ENCODE measurements at places on chromosomes 2 and 18.
A peak's percentile ranks its signal among the peaks of the same experiment; 100 is the strongest.

- no peak for DNase-seq
- no peak overlapping the region for H3K4me3 ChIP-seq
- no peak overlapping the region for H3K27ac ChIP-seq
Observed at GRCh38 chr2:106163948-106164545, 30.1 kb downstream of the UXS1 start.

- H3K4me3 ChIP-seq, result no peak overlapping the region
- H3K4me1 ChIP-seq, result peaks cover 32% of the 10 kb centered on the region
- DNase-seq, result no peak
- no peak overlapping the region for H3K27ac ChIP-seq
- no peaks in the 10 kb centered on the region for H3K36me3 ChIP-seq
Observed at GRCh38 chr2:223930103-223930976, 14.8 kb downstream of the WDFY1 start.

GRCh38 chr2:120020554-120020953 is 7.7 kb downstream of the EPB41L5 start:
- no peak for DNase-seq
- H3K36me3 ChIP-seq, result no peaks in the 10 kb centered on the region
- H3K27me3 ChIP-seq, result no peaks in the 10 kb centered on the region
- no peak overlapping the region for H3K4me3 ChIP-seq

DNA sequence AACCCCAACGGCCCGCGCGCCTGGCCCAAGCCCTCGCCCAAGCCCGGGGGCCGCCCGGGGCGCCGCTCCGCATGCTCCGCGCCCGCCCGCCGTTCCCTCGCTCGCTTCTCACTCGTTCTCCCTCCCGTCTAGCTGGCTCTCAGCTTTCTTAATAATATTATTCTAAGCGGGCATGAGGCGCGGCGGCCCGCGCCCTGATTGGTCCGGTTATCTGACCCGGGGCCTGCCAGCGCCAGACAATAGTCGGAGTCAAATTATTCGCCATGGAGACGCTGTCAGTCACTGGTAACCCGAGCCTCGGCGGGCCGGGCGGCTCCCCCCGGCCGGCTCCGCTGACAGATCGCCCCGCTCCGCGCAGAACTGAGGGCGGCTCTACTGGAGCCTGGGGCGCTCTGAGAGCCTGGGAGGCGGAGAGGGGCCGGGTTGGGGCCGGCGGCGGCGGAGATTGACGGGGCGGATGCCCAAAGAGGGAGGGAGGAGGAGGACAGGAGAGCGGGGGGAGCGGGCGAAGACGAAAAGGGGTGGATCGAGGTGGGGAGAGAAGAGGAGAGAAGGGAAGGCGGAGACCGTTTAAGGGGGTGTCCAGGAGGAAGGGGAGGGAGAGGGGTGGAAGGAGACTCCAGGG is at the start of gene SIX2:
TSS of gene SIX2 (minus strand) at position 150 of the 625 bp plus-strand sequence. CDS start 342 bp downstream, outside the sequence.
- H3K4me1 ChIP-seq, result peaks cover 20% of the 10 kb centered on the region
- H3K27ac ChIP-seq, result no peak within 1 kb of the TSS
- H3K36me3 ChIP-seq, result no peaks in the 10 kb centered on the region
- DNase-seq, result peak; percentile 85
- no peaks in the 10 kb centered on the region for H3K27me3 ChIP-seq

GRCh38 chr2:178188466-178188865 is 5.8 kb upstream of the OSBPL6 start:
- no peak overlapping the region for H3K4me3 ChIP-seq
- no peak overlapping the region for H3K27ac ChIP-seq
- H3K4me1 ChIP-seq, result peaks cover 3% of the 10 kb centered on the region
- no peaks in the 10 kb centered on the region for H3K36me3 ChIP-seq
- DNase-seq, result no peak
- H3K27me3 ChIP-seq, result no peaks in the 10 kb centered on the region

DNA sequence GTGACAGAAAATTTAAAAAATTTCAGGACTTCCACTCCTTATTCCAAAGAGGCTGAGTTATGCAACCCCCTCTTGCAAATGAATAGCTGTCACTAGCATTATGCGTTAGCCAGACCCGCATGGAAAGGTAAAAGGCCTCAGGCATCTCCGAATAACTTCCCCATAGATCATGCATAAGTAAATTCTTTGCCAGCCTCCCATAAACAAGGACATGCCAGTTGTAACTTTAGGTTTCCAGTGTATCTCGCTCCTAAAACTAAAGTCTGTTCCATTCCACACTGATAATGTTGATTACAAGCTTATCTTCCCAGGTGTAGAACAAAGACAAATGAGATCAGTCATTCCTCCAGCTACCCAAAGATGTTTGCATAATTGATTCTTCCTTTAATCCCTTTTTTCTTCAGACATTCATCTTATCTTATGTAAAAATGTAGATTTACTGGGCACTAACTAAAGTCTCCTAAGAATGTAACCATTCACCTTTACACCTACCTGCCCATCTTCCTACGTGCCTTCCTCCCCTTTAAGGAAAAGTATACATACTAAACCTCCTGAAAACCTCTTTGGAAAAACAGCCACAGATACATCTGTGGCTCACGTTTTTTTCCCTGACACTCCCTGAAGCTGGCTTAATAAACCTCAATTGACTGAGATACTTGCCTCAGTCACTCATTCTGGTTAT is 13.6 kb upstream of the NFU1 start:
- DNase-seq, result no peak
- no peaks in the 10 kb centered on the region for H3K27me3 ChIP-seq
- H3K4me1 ChIP-seq, result no peaks in the 10 kb centered on the region
- H3K27ac ChIP-seq, result no peak overlapping the region

GRCh38 chr2:119808516-119809147 is 48.9 kb downstream of the PTPN4 start:
- H3K4me1 ChIP-seq, result 0 out of 2 replicates have a peak, but pooled peaks cover 2% of the 10 kb centered on the region
- no peaks in the 10 kb centered on the region for H3K27me3 ChIP-seq
- H3K36me3 ChIP-seq, result no peaks in the 10 kb centered on the region
- no peak overlapping the region for H3K4me3 ChIP-seq

GRCh38 chr18:5772306-5773105 is 122.8 kb downstream of the TMEM200C start:
- no peaks in the 10 kb centered on the region for H3K27me3 ChIP-seq
- no peaks in the 10 kb centered on the region for H3K36me3 ChIP-seq
- no peaks in the 10 kb centered on the region for H3K4me1 ChIP-seq
- no peak overlapping the region for H3K27ac ChIP-seq
- DNase-seq, result no peak
- no peak overlapping the region for H3K4me3 ChIP-seq

DNA sequence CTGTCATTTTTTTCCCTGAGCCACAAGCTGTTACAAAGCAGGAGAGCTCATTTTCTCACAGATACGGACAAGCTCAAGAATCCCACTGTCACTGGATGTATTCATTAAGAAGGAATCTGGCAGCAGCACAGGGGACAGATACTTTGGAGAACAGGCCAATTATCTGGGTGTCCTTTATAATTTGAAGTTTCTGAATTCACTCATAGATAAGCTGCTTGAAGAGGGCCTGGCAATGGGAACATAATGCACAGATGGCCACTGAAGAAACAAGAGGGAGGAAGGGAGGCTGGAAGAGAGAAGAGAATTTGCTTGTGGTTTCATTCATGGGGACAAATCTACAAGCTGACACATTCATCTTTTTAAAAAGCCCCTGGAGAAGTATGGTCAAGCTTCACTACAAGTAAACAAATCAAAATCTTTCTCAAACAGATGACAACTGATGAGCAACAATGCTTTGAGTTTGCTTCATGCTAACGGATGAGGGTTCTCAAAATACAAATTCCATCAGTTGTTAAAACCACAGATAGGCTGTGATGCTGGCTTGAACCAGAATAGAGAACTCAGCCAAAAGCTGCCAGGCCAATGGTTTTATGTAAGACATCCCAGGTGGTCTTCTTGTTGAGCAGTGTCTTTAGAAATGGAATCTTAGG is 11.9 kb downstream of the BCL2 start:
- H3K4me1 ChIP-seq, result no peaks in the 10 kb centered on the region
- H3K27me3 ChIP-seq, result no peaks in the 10 kb centered on the region
- no peaks in the 10 kb centered on the region for H3K36me3 ChIP-seq

- H3K4me3 ChIP-seq, result no peak overlapping the region
- H3K4me1 ChIP-seq, result no peaks in the 10 kb centered on the region
- H3K36me3 ChIP-seq, result no peaks in the 10 kb centered on the region
- no peak overlapping the region for H3K27ac ChIP-seq
- no peaks in the 10 kb centered on the region for H3K27me3 ChIP-seq
- no peak for DNase-seq
Observed at GRCh38 chr2:10029875-10030223, 13.5 kb upstream of the KLF11 start.

DNA sequence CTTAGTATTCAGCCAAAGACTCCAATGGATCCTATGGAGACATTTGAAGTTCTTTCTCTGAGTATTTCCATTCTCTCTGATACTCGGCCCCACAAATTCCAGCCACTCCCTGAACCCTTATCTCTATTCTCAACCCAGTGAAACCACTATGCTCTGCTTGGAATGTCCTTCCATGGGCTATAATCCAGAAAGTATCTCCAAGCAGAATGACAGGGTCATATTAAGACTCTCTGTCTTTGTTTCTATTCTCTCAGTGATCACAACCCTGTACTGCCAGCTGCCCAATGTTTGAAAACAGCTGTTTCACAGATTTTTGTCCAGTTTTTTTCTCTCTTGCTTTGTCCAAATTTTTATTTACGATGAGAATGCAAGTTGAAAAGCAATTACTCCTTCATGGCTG is 21.9 kb downstream of the CHMP3 start:
- no peaks in the 10 kb centered on the region for H3K27me3 ChIP-seq
- H3K4me3 ChIP-seq, result no peak overlapping the region
- H3K36me3 ChIP-seq, result no peaks in the 10 kb centered on the region
- H3K4me1 ChIP-seq, result no peaks in the 10 kb centered on the region
- no peak for DNase-seq

DNA sequence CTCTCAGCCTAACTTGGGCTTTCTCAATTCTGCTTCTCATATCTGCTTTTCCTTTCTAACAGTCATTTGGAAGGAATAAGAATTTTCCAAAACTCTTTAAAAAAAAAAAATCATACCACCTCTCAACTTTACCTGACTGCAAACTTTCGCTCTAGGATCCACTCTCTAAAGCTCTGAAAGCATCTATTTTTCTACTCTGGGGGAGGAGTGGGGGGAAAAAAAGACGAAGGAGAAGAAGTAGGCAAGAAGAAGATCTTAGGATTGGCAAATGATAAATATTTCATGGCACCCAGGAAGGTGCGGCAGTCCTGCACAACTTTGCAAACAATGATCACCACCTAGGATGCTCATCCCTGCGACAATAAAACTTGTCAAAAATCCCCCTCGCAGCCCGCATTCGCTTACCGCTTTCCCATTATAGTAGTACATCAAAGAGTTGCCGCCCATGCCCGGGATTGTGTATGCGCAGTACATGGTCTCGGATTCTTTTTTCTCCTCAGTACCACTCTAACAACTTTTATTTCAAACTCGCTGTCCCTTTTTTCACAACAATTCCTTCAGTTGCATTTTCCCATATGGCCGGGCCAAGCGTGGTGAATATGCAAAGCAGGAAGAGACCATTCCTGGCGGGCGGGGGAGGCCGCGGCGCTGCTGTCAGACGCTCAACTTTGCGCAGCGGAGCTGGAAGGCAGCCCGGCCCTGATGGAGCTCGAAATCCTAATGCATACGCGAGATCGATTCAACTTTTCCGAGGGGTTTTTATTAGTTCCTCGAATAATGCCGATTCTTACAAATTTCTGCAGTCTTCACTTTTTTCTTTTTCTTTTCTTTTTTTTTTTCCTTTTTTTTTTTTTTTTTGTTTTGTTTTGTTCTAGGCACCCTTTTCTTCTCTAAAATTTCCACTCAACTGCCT is 266.5 kb downstream of the TCF4 start:
- H3K36me3 ChIP-seq, result no peaks in the 10 kb centered on the region
- no peaks in the 10 kb centered on the region for H3K27me3 ChIP-seq
- no peaks in the 10 kb centered on the region for H3K4me1 ChIP-seq
- H3K27ac ChIP-seq, result no peak overlapping the region
- no peak for DNase-seq
- no peak overlapping the region for H3K4me3 ChIP-seq

GRCh38 chr2:66346231-66346664 is 88.7 kb upstream of the MEIS1 start:
- no peak overlapping the region for H3K27ac ChIP-seq
- no peaks in the 10 kb centered on the region for H3K27me3 ChIP-seq
- no peaks in the 10 kb centered on the region for H3K36me3 ChIP-seq
- no peaks in the 10 kb centered on the region for H3K4me1 ChIP-seq
- H3K4me3 ChIP-seq, result no peak overlapping the region

GRCh38 chr18:25066516-25066915 is 285.4 kb downstream of the ZNF521 start:
- no peak for DNase-seq
- no peaks in the 10 kb centered on the region for H3K4me1 ChIP-seq
- H3K27ac ChIP-seq, result no peak overlapping the region
- no peak overlapping the region for H3K4me3 ChIP-seq
- H3K27me3 ChIP-seq, result no peaks in the 10 kb centered on the region

GRCh38 chr2:69791045-69791444 is 38.4 kb upstream of the GMCL1 start:
- no peak overlapping the region for H3K4me3 ChIP-seq
- H3K36me3 ChIP-seq, result no peaks in the 10 kb centered on the region
- no peak for DNase-seq
- H3K4me1 ChIP-seq, result no peaks in the 10 kb centered on the region
- H3K27me3 ChIP-seq, result no peaks in the 10 kb centered on the region

- H3K4me3 ChIP-seq, result no peak overlapping the region
- no peak for DNase-seq
- no peaks in the 10 kb centered on the region for H3K36me3 ChIP-seq
- no peaks in the 10 kb centered on the region for H3K4me1 ChIP-seq
Observed at GRCh38 chr18:21904856-21905255, 164.3 kb downstream of the MIB1 start.

GRCh38 chr18:59232309-59233016 is 12.5 kb downstream of the GRP start:
- no peak for DNase-seq
- H3K27me3 ChIP-seq, result peaks cover 43% of the 10 kb centered on the region
- H3K27ac ChIP-seq, result no peak overlapping the region
- no peaks in the 10 kb centered on the region for H3K36me3 ChIP-seq

DNA sequence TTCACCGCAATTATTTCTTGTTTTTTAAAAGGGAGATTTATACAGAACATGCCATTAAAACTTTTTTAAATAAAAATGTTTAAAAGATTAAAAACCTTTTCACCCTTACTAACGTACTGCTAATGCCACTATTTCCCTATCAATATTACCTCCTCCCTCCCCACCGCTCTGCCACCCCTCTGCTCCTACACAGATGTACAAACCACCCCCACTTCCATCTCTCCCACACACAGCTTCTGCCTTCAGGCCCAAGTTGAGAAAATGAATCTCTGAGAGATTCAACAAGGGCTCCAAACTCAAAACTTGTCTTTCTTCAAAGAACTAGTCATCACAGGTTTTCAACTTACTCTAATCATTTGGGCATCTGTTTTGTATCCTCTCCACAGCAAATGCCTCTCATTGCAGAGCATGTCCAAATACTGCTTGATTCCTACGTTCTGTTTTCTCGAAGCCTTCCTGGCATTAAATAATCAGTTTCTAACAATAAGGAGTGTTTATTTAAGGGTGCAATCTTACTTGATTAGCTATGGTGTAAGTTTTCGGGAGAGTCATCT is 32.1 kb downstream of the FARSB start:
- no peak overlapping the region for H3K4me3 ChIP-seq
- DNase-seq, result no peak
- no peaks in the 10 kb centered on the region for H3K4me1 ChIP-seq

DNA sequence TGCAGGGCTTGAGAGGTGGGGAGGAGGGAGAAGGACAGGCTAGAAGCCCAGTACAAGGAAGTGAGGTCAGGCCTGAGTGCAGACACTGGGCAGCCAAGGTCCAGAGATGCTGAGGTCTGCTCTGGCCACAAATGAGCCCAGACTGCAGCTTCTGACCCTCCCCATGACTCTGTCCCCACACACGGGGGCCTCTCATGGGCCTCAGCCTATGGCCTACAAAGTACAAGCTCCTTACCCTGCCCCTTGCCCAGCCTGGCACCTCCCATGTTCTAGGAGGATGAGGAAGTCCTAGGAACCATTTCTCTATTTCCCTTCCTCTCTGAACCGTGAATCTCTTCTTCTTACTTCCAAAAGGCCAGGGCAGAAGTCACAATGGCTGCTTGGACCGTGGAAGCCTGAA is 193.8 kb downstream of the ANKRD30B start:
- no peaks in the 10 kb centered on the region for H3K27me3 ChIP-seq
- H3K4me1 ChIP-seq, result no peaks in the 10 kb centered on the region
- H3K36me3 ChIP-seq, result no peaks in the 10 kb centered on the region
- H3K4me3 ChIP-seq, result no peak overlapping the region
